ENCODE measurements at places on chromosomes 4 and X.

- DNase-seq: no peak
Observed at GRCh38 chrX:130083656-130084382, 26.5 kb downstream of the ELF4 start.

DNA sequence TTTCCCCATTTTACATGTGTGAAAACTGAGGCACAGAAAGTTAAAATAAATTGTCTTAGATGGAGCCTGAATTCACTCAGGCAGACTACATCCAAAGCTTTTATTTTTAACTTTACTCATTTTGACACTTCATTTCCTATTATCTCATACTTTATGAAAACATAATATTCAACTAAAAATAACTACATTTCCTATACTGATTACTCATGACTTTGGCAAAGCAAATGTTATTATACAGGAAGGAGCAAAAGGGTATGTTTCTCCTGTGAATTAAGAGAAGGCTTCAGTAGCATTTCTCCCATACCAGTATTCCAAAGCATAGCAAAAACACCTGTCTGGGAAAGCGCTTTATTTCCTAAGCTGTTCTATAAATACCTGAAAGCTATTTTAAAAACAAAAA is 178.6 kb downstream of the ADAMTS3 start:
- DNase-seq: peak; percentile 17

DNA sequence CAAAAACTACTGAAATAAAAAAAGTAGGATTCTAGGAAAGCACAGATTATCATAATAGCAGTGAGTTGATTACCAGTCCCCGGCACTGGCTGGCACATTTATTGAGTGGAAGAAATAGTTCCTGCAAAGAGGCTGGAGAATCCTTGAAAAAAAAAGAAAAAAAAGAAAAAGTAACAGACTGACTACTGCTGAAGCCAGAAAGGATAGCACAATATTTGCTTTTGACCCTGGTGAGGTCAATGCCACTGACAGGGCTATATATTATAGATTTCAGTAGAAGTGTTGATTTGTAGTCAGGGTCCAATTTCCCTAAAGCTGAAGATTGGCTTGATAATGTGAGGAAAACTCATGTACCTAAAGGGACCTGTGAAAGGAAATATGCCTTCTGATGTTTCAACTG is 64.7 kb downstream of the NDNF start:
- DNase-seq: no peak

DNA sequence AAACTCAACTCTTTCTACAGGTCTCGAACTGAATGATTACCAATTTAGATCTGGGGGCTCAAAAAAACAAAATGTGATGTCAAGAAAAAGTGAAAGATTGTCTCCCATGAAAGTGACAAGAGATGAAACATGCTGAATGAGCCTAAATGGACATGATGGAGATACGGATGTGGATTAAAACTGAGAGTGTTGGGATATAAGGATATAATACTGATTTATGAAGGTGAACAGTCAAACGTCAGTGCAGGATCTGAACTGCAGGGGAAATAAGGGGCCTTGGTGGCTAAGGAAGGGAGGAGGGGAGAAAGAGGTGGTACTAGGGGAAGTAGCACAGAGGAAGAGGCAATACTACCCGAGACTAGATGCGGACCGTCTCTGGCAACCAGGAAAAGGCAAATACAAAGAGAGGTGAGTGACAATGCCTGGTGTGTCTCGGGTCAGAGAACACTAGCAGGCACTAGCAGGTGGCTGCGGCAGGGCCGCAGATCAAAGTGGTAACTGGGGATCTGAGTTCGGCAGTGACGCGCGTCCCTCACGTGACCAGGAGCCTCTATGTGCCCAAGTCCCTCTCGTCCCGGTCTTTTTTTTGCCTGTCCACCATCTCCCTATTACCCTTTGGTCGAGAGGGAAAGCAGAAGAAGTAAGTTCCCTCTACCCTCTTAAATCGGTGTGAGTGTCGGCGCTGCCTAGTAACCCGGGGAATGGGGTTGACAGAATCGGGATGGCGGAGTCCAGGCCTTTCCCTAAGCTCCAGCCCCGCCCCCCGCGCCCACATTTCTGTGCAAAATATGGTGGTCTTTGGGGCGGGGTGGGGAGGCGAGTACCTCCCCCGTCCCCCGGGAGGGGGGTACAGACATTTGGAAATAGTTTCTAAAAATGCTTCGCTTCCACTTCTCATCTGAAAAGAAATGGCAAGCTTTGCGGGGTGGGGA is at the start of gene TCEAL1:
Gene TCEAL1 (plus strand): TSS at position 590 of the 932 bp plus-strand sequence. CDS start 942 bp downstream, outside the sequence.
- no peak for DNase-seq

- no peak for DNase-seq
Observed at GRCh38 chr4:40058854-40059253, 2.2 kb downstream of the N4BP2 start.

GRCh38 chrX:36849407-36849806 is 158.8 kb upstream of the FAM47C start:
- no peak for DNase-seq

- no peak for DNase-seq
Observed at GRCh38 chr4:168724243-168724642, 227.4 kb downstream of the PALLD start.

Measured in AG10803 (cell line).